ENCODE measurements at places on chromosomes 2 and 18.

GRCh38 chr2:8086796-8087479 is 594.9 kb upstream of the ID2 start:
- no peak for DNase-seq

DNA sequence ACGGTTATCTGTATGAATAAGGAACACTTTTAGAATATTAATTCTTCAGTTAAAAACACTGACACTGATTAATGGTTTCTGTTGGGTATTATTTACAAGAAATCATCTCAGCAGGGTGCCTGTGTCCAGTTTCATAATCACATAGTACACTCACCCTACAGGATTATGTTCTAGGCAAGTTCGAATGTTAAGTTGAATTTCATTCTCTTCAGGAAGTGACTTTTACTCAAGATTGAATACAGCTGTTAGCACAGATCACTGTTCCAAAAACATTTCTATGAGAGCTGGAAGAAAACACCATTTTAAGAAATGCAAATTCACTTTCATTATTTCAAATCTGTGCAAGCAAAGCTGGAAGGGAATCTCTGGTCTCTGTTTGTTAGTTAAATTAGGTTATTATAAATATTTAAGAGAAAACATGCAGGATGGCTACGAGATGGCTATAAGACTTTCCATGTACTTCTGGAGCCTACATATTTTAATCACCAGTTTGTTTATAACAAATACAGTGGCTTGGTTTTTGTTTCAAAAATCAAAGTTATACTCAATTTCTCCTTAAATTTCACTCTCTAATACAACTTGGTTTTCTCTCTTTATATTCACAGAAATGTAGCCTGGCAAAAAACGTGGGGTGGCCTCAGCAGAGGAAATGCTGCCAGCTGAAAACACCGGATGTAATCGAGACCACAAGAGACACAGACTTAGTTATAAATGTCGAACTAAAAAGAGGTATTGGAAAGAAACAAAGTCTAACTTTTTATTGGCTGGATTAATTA is 65.8 kb downstream of the RBMS1 start:
- DNase-seq: peak; percentile 72

DNA sequence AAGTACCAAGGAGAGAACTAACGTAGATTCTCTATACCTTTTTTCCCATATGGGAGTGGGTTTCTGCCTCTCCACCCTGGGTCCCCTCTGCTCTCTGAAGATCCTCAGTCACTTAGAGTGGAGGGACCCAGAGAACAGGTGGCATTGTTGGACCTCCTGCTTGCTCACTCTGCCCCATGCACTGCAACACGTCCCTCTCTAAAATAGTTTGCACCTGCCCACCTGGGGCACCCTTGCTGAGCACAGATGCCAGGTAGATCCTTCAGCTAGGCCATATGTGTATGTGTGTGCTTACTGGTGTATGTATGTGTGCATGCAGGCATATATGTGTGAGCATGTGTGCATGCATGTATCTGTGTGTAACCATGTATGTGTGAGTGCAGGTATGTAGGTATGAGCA is 2.2 kb downstream of the IL36RN start:
- DNase-seq: no peak

GRCh38 chr2:128304715-128305554 is 13.7 kb downstream of the HS6ST1 start:
- peak; percentile 88 for DNase-seq

DNA sequence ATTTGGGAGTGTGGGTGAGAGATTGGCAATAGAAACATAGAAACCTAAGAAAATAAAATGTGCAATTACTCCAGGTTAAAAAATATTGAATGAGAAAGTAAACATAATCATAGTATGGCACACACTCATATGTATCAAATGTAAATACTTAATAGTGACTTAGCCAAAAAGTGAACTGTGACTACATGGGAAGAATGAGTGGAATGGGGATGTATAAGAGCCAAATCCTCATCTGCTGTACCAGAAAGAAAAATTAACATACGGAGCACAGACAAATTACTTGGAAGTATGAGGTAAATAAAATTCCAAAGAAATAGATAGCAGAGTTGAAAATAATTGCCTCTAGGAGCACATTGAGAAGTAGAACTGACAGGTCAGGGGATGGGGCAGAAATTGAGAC is 4.0 kb downstream of the FLACC1 start:
- no peak for DNase-seq

DNA sequence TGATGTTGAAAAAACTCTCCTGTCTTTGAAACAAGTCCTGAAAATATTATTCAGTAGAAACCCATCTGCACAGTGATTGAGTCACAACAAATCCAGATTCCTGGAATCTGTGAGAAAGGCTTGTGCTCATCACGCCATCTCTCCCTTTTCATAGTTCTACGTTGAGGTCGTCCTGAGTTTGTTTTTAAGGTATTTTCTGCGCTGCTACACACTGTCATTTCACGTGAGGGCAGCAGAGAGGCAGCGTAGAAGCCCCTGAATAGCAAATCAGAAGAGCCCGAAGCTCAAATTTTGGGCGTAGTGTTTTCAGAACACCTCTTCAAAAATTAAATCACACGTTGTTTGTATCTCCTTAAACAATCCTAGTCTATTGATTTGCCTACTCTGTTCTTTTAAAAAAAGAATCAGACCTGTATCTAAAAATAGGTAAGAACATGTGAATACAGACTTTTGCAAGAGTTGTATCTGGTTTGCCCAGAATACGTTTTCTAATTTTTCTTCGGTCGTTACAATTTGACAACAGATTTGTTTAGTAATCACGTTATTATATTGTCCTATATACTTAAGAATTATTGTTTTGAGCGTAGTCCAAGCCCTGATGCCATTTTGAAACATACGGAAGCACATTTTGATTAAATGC is 61.6 kb upstream of the SLC38A11 start:
- peak; percentile 44 for DNase-seq

GRCh38 chr18:47175898-47176575 is at the start of gene IER3IP1:
TSS of gene IER3IP1 (minus strand) at chr18:47176364. CDS start at chr18:47176277, 87 bp downstream.
- peak; percentile 94 for DNase-seq

- no peak for DNase-seq
Observed at GRCh38 chr18:79677221-79677620, 2.4 kb upstream of the CTDP1 start.

- no peak for DNase-seq
Observed at GRCh38 chr18:36199691-36200295, 12.5 kb downstream of the MOCOS start.

GRCh38 chr2:86584151-86584913 is 21.1 kb upstream of the CHMP3 start:
- DNase-seq: no peak

GRCh38 chr2:41379496-41380221 is 668.2 kb upstream of the PKDCC start:
- DNase-seq: no peak

- DNase-seq: no peak
Observed at GRCh38 chr2:53150146-53150545, 617.5 kb upstream of the CHAC2 start.

DNA sequence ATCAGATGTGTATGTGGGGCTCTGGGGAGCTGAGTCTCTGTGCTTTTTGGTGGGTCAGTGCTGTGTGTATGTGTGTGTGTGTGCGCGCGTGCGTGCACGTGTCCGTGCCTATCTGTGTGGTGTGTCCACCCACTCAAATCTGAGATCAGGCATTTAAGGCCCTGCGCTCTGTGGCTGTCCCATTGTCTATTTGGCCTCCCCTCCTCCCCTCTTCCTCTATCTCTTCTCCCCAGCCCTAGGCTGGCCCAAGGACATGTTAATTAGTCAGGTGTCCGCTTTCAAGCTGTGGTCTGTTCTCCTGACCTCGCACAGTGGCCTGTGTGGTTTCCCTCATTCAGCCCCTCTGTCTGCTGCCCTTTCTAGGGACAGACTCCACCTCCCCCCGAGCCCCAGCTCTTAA is 136.4 kb downstream of the DYSF start:
- DNase-seq: no peak

DNA sequence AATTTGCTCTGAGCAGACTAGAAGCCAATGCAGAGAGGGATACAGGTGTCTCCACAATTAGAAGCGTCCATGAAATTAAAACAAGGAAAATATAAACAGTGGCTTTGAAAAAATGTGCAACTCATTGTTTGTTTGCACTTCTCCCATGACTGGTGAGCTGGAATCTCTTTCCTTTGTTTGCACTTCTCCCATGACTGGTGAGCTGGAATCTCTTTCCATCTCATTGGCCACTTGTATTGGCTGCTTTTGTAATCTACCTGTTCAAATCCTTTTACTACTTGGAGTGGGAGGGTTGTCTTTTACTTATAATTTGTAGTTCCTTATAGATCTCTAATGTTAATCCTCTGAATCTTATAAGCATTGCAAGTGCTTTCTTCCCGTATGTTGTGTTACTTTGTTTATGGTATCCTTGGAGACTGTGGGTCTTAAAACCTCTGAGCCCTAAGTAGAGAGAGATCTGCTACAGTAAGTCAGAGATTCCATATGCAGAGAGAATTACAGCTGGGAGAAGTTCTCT is 94.1 kb downstream of the RTN4 start:
- no peak for DNase-seq

DNA sequence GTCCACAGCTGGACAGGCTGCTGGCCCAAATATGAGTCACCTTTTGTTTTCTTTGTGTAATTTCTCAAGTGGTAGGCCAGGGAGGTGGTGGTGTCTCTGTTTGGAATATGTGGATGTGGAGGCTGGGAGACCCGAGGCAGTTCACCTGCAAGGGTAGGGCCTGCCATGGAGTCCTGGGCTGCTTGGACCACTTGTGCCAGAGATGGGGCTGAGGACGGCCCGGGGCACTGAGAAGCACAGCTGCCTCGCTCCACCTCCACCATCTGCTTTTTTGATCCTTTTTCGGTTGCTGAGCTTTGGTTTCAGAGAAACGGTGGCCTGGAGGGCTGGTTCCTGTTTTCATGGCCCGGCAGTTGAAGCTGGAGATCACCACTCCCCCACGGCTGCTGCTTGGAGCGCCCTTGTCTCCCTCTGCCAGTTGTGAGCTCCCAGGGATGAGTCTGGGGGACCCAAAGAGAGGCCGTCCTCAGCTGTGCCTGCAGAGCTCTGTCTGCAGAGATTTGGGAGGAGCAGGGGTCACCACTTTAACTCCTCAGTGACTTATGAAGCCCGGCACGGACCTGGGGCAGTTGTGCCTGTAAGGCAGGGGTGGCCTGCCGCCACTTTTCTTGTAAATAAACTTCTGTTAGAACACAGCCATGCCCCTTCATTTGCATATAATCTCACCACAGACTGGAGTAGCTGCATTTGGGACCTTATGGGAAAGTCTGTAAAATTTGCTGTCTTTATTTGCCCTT is 67.6 kb upstream of the MCFD2 start:
- DNase-seq: peak; percentile 63

GRCh38 chr2:42050703-42051542 is 3.1 kb downstream of the PKDCC start:
- no peak for DNase-seq

DNA sequence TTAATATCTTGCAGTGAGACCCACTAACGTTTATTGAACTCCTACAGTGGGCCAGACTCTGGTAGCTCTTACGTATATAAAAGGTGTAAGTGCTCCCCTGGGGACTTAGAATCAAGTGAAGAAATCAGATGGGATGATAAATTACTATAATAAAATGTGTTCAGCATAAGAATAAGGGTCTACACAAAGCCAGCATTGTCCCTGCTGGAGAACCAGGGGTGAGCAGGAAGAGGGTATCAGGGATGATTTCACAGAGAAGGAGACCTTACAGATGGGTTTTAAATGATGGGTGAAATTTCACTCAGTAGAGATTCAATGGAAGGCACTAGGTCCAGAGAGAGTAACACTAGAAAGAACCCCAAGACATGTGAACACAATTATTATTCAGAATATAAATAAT is 20.7 kb downstream of the NRXN1 start:
- no peak for DNase-seq

DNA sequence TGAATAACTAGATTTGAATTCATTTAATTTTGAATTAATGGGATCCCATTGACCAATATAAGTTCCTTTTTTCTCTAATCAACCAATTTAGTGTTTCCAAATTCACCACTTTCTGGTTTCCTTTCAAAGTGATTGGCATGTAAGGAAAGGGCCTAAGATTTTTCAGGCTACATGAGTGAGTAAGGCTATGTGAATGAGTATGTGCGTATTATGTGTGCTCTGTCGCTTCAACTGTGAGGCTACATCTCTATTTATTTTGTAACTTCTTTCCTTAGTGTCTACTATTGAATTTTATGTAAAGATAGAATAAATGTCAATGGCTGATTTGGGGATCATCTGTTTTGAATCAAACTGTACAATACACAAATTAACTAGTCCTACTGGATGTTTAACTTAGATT is 110.6 kb downstream of the ABCA12 start:
- DNase-seq: no peak

DNA sequence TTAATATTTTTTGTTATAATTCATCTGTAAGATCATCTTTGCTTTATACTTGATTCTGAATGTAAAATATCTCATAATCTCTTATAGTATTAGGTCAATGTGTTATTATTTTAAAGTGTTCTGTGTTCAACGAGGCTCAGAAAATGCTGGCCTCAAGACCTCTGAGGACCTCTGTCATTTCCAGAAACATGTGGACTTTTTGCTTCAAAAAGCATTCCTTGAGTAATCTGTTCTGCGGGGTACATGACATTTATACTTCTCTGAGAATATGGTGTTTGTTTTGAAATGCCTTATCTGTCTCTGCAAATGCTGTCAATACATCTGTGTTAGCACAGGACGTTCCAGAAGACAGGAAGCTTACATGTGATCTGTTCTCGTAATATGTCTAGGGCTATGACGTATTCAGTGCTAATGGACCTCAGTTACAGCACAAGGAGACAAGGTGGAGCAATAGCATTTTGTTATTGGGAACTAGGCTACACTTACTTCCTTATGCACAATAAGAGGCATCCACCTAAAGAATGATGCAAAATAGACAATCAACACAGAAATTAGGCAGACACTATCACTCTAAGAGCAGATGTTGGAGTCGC is 37.6 kb upstream of the IL1RL1 start:
- no peak for DNase-seq

DNA sequence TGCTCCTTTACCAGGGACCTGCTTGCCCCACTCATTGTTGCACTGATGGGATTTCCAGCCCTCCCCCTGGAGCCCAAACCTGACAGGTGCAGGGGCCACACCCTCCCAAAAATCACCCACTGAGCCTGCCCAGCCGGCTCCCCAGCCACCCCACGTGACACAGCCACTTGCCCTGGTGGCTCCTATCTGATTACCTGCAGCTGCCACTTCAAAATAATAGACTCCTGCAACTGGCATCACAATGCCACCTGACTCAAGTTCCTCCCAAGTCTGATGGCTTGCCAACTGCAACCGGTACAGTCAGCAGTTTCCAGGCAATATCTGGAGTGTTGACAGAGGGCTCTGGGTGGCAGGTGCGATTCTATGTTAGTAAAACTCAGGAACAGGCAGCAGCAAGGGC is 66.2 kb downstream of the CRACDL start:
- no peak for DNase-seq

GRCh38 chr2:121825003-121825950 is 69.8 kb downstream of the TSN start:
- DNase-seq: no peak

GRCh38 chr18:54250846-54251261 is 18.5 kb upstream of the POLI start:
- DNase-seq: no peak

GRCh38 chr18:70290482-70291294 is 1.8 kb downstream of the SOCS6 start:
- no peak for DNase-seq

GRCh38 chr2:174635015-174635593 is 37.5 kb upstream of the WIPF1 start:
- no peak for DNase-seq

GRCh38 chr18:8322486-8322885 is 286.8 kb upstream of the RAB12 start:
- no peak for DNase-seq

Measured in femur (tissue), 1 donor.